HS-27A (cell line): ENCODE measurements at places on chromosomes 4 and X.
A peak's percentile ranks its signal among the peaks of the same experiment; 100 is the strongest.

GRCh38 chr4:118888666-118889311, at the start of gene SYNPO2:
Gene SYNPO2, plus strand, starts transcription at chr4:118888854. Its CDS starts 183 bp downstream, at chr4:118889037.
- no peak for DNase-seq

- DNase-seq, result peak; percentile 7
These were observed 22.8 kb upstream of the SEC24B start for GRCh38 chr4:109410776-109411175.

DNA sequence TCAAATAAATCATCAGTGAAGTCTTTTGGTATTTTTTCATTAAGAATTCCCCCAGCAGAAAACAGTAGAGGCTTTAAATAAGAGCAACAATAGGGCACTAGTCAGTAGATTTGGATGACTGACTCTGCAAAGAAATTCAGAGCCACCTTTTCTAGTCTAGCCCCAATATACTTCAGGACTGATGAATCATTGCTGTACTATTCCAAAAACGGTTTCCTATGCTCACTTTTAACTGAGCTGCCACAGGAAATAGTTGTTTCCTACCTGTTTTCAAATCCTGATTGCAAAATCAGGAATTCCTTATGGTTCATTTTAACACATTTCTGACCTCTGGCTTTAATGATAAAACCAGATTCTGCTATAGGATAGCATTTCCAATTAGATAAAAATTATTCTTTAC, 171.6 kb downstream of the NR3C2 start:
- DNase-seq, result no peak

DNA sequence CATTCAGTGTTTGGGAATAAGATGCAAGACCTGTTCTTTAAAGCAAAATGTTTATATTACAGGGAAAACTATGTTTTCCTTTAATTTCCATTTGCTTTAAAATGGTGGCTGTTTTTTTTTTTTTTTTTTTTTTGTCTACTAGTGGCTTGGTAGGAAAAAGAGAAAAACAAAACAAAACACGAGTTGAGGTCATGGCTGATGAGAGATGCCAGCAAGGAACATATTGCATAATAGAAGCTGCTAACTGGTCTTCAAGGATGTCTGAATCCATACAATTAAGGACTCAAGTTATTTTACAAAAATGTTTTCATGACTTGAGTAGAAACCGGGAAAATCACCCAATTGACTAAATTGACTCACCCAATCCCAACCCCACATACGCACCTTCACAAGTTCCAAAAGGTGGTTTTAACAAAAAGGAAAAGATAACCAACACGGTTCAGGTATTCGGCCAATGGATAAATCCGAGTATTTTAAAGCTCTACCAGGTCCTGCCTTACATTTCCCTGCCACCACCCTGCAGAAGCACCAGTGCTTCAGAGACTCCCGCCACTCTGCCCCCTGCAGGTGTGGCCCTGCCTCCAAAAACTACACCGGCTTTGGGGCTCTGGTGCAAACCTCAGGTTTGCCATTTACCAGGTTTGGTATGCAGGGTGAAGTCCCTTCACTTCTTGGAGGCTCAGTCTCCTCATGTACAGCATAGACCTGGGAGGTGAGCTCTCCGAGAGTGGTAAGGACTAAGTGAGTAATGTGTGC, 27.1 kb downstream of the PIR start:
- DNase-seq, result no peak

- DNase-seq, result no peak
These were observed 194.8 kb downstream of the AFF2 start for GRCh38 chrX:148695255-148695654.

- no peak for DNase-seq
These were observed 210.4 kb upstream of the GALNTL6 start for GRCh38 chr4:171602638-171603355.

DNA sequence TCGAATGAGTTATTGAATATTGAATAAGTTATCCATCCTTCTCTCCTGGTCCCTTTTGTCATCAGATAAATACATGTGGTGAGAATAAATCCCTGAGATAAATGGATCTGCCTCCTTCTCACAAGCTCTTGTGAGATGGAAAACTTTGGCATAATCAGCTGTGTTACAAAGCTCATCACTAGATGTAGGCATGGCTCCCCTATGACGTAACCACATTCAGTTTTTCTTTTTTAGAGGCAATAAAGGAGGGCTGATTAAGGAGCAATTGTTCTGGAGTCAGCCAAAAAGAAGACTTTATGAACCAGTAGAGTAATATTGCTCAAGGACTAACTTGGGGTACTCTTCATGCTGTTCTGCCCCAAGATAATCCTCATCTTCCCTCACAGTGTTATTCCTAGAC, 90.5 kb upstream of the GATB start:
- DNase-seq, result no peak

DNA sequence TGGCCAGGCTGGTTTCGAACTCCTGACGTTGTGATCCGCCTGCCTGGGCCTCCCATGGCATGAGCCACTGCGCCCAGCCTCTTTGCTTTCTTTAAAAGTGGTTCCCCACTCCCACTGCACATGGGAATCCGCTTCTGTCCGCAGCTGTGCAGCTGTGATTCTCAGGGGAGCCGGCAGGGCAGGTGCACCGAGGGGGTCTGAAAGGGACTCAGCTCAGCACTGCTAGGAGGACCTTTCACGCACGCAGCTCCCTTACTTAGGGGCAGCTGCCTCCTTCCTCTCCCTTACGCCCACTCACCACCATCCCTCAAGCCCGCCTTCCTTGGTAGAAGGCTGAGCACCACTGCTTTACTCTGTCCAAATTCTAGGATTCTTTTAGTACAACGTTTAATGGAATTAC, 40.4 kb upstream of the CYP4V2 start:
- DNase-seq, result no peak

DNA sequence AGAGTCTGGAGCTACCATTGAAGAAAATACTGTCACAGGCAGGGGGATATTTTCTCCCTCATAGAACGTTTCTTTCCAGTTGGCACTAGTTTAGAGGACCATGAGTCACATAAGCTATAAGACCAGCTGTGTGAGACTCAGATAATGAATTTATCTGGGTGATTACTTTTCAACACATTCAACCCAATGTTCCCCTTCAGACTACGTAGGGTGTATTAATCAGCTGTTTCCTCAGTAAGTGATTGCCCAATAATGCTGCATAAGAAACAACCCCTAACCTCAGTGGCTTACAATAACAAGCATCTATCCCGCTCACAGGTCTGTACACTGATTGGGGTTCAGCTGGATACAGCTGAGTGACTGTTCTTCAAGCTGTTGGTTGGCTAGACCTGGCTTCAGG, 38.1 kb downstream of the CBLL2 start:
- no peak for DNase-seq

GRCh38 chrX:120244735-120245498, 5.7 kb upstream of the ZBTB33 start:
- DNase-seq, result peak; percentile 36
